ENCODE measurements at places on chromosomes 2 and 18. TPM values are rescaled to one million over a fixed set of nuclear protein-coding genes. Genes with fewer than 3 reads are reported as not detected.

GRCh38 chr2:240918258-240919091 lies 12.3 kb downstream of the CROCC2 start:
- DNase-seq = no peak

DNA sequence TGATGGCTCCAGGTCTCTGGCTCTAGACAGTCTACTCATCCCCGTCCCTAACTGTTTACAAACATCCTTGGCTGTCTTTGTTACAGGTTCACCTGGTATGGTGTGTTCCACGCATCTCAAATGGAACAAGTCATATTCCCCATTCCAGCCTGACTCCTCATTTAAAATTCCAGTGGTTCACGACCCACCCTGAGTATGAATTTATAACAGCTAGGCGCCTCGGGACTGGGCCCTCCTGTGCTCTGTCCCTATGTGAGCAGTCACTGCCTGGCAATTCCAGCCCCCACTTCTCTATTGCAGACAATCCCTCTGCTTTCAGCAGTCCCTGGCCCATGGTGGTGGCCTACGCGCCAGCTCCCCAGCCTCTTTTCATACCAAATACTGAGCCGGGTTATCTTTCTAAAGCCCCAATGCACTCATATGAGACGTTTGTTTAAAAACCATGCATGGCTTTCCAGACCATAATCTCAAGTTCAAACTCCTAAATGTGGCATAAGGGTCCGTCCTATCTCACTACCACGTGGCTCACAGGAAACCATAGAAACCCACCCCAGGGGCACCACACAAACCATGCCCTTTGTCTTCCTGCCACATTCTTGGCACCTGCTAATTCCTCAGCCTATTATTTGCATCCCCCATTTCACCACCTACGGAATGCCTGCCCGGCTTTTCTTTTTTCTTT lies 1.6 kb downstream of the SERPINB8 start:
- DNase-seq = no peak

- DNase-seq = no peak
Measured at GRCh38 chr2:216498070-216498378, 620 bp upstream of the RPL37A start.

DNA sequence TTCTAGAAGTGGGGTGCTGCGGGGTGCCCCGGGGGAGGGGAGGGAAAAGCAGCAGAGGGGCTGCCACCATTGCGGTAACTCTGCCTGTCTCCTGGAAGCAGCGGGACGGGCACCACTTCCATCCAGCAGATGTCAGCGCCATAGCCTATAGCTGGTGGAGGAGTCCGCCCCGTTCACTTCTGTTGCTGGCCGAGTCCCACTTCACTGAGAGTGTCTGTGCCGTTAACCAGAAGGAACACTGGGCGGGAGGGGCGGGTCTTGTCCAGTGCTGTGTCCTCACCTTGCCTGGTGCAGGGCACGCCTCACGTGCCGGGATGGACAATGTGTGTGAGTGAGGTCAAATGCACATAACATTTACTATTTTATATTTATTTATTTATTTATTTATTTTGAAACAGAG lies 19.3 kb upstream of the ODC1 start:
- no peak for DNase-seq

DNA sequence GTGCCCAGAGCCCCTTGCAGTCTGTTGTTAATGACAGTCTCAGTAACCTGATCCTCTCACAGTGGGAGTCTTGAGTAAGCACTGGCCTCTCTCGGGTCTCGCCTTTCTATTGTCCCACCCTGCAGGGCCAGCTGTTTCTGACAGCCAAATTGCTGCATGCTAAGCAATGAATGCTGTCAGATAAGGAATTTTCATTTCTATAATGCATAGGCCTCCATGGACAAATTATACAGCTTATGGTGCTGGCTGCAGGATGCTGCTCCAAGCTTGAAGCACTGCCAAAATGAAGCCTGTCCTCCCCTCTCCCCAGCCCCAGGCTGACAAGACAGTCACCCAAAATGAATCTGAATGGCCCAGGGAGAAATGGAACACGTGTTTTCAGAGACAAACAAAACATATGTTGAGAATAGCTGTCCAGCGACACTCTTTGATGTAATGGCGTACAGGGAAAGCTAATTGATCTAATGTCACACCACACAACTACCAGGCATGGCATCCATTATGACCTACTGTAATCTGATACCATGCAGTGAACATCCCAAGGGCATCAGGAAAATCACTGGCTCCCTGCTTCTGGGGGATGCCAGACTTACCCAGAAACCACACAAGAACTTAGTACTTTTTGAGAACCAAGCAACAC lies 36.8 kb downstream of the ACVR1 start:
- DNase-seq = no peak

GRCh38 chr2:217650229-217650628 lies 352.6 kb downstream of the TNS1 start:
- no peak for DNase-seq

DNA sequence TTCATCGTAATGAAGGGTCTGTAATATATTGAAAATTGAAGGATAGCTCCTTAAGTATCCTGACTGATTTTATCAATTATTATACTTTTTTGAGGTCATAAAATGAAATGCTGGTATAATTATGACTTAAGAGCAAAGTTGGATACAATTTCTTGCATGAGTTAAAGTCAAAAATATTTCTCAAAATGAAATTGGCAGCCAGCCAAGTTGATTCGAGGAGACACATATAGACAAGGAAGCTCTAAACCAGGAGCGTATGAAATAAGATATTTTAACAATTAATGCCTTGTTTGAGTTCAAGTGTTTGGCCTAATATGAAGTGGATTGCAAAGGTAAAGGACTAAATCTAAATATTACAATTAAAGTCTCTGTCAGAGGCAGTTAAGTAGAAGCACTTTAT lies 260.4 kb upstream of the DSEL start:
- DNase-seq = no peak

DNA sequence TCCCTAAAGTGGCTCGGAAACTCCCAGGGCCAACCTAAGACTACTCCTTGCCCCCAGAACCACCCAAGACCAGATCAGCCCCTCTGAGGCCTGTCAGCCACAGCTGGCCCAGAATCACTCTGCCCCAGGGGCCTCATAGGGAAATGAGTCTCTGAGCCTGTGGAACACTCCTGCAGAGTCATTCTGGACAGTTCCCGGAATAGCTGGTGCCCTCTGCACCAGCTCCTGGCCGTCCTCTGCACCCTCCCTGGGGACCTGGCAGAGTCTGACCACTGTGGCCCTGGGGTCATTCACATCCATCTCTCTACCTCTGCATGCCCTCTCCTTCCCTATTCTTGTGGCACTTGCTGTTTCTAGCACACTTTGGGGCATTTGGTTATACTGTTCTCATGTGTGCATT lies 14.6 kb upstream of the TMEM214 start:
- DNase-seq = no peak

DNA sequence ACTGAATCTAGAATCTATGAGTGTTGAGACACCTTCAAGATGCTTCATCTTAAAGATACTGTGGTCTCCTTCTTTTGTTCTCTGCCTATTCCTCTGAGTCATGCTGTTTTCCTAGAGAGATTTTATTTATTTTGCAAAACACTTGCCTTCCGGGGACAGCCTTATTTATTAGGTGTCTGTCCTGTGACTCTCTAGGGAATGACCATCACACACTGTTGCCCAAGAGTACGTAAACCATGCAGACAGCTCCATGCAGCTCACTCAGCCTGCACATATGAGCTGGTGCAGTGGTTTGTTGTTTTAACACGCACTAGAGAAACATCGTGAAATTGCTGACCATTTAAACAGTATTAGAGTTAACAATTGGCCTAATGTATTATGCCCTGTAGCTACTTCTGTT lies 12.4 kb upstream of the ADCYAP1 start:
- DNase-seq = no peak

DNA sequence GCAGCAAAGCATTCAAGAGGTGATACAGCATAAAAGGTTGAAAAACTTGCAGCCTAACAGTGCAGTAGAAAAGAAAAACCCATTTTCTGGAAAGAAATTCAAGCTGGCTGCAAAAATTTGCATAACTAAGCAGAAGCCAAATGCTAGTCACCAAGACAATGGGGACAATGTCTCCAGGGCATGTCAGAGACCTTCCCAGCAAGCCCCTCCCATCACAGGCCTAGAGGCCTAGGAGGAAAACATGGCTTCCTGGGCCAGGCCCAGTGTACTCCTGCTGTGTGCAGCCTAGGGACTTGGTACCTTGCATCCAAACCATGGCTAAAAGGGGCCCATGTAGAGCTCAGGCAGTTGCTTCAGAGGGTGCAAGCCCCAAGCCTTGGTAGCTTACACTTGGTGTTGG lies 405.1 kb upstream of the CYRIA start:
- DNase-seq = no peak

DNA sequence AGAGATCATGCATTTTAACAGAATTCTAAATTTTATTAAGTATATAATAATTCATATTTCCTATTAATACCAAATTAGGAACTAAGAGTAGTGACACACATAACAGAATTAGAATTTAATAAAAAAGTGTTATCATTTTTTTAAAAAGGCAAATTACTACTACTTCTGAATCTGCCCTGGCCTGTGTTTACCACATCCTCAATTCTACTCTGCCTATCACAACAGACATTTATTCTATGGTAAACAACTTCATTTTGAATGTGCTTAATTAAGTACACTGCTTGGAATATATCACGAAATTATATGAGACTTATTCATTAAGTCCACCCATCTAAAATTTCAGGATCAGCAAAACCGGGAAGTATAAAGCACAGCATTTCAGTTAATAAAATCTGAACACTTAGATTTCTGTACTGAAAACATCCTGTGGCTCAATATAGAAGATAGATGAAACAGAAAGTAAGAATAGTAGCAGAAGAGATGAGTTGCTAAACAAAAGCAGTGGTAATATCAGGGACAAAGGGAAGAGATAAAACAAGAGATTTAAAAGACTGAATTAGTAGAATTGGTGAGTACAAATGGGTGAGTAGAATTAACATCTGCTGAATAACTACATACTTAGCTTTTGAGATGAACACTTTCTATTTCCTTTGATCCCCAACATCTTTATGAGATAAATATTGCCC lies 3.7 kb downstream of the SMC6 start:
- DNase-seq = no peak

DNA sequence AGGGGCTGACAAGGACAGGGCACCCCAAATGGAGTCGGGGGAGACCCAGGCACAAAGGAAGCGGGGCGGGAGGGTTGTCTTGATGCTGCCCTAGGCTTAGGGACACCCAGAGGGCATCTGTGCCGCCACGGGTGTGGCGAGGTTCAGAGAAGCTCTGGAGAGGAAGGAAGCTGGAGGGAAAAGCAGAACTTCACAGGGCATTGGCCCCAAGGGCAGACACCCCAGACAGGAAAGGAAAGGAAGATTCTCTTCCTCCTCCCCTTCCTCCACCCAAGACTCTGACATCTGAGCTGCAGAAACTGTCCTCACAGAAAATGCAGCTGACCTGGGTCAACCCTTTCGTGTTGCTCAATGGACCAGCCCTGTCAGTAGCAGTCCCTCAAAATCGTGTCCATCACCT lies 25.6 kb downstream of the DNMT3A start:
- no peak for DNase-seq

DNA sequence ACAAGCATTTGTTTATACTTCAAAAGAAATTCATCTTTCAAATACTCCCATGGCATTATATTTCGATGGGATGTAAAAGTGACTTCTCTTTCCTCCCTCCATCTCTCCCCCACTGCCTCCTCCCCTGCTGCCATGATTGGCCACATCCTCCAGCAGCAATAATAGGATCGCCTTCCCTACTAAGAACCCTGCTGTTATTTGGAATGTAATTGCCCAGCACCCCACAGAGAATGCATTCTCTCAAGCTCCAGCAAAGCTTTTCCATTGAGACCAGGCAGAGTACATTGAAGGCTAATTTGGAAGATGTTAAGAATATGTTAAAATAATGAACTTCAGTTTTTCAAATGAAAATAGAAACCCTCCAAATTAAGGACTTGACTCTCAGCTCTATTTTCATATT lies 375.4 kb upstream of the ACVR2A start:
- DNase-seq = no peak

DNA sequence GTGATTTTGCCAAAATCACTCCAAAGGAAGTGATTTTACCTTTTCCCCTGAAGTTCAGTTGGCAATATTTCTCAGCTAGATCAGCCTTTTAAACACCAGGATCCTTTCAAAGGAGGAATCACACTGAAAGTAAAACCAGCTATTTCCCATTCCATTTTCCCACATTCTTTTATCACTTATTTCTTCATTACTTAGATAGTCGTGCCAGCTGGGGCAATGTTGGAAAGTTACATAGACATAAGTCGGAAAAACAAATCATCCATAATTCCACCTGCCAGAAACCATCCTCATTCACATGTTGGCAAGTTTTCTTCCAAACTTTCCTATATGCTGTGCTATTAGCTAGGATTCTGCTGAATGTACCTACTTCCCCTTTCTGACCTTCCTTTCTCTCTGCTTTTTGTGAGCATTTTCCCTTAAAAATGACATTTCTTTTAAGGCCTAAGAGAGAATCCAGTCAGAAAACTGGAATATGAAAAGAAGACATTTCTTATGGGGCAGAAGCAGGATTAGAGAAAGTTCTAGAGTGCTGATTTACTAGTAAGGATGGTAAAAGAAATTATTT lies 170.0 kb upstream of the STK17B start:
- DNase-seq = no peak

GRCh38 chr18:617970-618504 lies 21.2 kb downstream of the CLUL1 start:
- DNase-seq = no peak

GRCh38 chr2:105839793-105840192 lies 95.1 kb downstream of the NCK2 start:
- DNase-seq = no peak

DNA sequence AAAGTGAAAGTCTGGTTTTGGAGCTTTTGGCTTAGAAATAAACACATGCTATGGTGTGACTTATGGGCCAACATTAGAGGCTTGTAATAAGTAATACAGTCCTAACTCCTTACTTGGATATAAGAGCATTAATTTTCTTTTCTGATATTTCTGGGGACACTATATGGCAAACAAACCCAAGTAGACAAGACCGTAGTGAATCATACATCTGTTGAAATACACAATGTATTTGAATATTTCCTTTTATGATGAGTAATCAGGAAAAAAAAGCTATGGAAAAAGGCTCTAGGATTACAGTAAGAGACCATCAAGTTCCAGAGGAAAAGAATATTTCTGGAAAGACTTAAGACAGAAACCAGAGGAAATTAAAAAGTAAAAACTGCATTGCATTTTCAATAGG lies 146.0 kb upstream of the CYP26B1 start:
- no peak for DNase-seq

The TMEM163 gene
- 16.3 TPM for total RNA-seq

The EFEMP1 gene
- 7.3 TPM for total RNA-seq

The SERPINB3 gene
- not detected for total RNA-seq

The GPR75 gene
- 18.3 TPM for total RNA-seq

The MC2R gene
- total RNA-seq = under 0.01 TPM

The CTAGE1 gene
- not detected for total RNA-seq

The RPL31 gene
- 954 TPM for total RNA-seq

The HRH4 gene
- total RNA-seq = not detected

The SH3BP4 gene
- 6.5 TPM for total RNA-seq

The RAB11FIP5 gene
- total RNA-seq = 5.7 TPM

The CCL20 gene
- not detected for total RNA-seq

The TXNDC2 gene
- total RNA-seq = not detected

The COLEC11 gene
- total RNA-seq = 0.41 TPM

The LCT gene
- not detected for total RNA-seq

The FOXD4L1 gene
- total RNA-seq = 0.41 TPM

The UNC80 gene
- total RNA-seq = 9.4 TPM

The LINC00305 gene
- not detected for total RNA-seq

The ANKRD44 gene
- 101 TPM for total RNA-seq

The RIT2 gene
- 29.3 TPM for total RNA-seq

The TMEM182 gene
- total RNA-seq = 2.0 TPM
